ENCODE measurements at places on chromosomes 5 and 9.

DNA sequence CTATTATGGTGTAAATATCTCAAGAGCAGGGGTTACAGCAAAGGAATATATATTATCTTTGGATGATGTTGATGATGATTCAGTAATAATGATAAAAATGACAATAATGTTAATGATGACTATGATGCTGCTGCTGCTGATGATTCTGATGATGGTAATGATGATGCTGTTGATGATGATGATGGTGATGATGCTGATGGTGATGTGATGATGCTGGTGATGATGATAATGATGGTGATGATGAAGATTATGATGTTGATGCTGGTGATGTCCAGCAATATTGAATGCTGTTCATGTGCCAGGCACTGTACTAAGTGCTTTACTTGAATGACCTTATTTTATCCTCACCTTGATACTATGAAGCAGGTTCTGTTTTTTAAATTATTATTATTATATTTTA lies 226.0 kb upstream of the ANKH start:
- no peak for DNase-seq

GRCh38 chr5:33891788-33892619 lies at the start of gene ADAMTS12:
ADAMTS12 (minus strand) TSS chr5:33891990; CDS start chr5:33891856, 134 bp downstream.
- no peak for DNase-seq

DNA sequence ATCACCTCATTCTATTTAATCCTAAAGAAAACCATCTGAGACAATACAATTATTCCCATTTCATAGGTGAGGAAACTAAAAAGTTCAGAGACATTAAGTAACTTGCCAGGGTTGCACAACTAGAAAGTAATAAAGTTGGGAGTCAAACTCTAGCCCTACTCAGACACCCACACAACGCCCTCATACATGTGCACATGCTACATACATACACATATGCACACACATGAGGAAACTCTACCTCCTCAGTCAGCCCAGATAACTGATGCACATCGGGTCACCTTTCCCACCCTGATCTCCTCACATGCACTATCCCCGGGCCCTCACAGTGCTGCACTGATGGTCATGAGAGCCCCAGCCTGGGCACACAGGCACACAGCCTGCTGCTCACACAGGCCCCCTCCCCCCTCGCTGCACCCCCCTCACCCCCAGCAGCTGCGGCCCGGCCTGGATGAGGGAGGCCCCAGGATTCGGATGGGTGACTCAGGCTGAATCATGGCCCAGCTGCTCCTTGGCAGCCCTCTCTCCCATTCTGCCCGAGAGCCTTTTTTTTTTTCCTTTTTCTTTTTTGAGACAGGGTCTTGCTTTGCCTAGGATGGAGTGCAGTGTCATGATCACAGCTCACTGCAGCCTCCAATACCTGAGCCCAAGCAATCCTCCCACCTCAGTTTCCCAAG lies 5.0 kb upstream of the GPRIN1 start:
- no peak for DNase-seq

GRCh38 chr9:27460226-27461023 lies 63.7 kb upstream of the IFNK start:
- no peak for DNase-seq

GRCh38 chr9:4760122-4760521 lies 19.1 kb upstream of the AK3 start:
- no peak for DNase-seq

DNA sequence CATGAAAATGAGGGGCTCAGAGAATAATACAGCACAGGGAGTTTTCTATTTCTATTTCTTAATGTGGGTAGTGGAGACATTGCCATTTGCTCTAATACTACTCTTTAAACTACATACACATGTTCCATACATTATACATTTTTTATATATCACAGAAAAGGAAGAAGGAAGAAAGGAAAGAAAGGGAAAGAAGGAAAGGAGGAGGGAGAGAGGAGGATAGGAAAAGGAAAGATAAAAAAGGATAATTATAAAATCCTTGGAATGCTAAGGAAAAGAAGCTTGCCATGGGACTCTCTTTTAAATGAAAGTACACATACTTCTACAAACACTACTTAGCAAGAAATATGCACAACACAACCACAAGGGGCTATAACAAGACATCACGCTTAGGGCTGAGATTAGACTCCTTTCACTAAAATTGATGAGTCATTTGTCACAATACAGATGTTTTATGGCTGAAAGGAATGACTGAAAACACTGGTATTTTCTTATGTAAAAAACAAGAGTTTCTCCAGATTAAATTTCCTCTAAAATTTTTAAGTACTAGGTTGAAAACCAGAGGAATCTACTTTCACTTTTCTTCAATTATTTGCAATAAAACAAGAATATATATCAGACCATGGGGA lies 219.8 kb downstream of the ARL15 start:
- no peak for DNase-seq

DNA sequence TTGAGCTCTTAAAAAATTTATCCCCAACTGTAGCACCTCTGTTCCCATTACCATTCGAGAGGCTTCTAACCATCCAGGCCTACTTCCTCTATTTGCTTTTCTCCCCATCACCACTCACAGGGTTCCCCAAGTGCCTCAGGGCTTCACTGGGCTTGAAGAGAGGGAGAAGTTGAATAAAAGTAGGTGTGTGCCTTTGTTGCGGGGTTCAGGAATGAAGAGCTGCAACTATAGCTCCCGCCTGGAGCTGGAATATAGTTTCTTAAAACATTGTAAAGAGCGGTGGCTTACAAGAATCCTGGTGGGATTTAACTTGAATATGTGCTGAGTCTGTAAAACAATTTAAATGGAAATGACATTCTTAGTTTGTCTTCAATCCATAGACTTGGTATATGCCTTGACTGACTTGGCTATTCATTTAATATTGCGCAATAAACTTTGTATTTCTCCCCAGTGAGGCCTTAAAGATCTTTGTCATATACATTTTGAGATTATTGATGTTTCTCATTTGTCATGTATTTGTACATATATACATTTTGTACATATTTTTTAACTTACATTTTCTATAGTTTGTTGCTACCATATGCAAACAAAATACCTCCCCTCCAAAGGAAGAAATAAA lies 7.2 kb downstream of the ENTREP1 start:
- DNase-seq = no peak

GRCh38 chr9:99736291-99736690 lies 85.4 kb upstream of the NR4A3 start:
- no peak for DNase-seq

- no peak for DNase-seq
Measured at GRCh38 chr9:107932046-107932445, 442.5 kb upstream of the KLF4 start.

DNA sequence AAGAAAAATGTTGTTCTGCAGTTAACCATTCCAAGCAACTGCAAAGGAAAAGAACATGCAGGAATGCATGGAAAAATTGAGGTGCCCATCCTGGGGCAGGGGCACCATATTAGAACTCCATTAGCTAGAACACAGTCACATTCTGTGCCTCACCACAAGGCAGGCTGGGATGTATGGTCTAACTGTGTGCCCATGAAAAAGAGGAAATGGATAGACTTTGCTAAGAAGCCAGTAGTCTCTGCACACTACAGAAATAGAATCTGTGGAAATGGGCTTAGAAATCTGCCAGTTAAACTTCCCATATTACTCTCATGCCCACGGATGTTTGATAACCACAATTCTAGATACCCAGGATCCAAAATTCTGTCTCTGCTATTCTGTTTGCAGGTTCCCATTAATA lies 423.8 kb upstream of the SMARCA2 start:
- DNase-seq = no peak

GRCh38 chr9:133119103-133119845 lies 1.8 kb downstream of the RALGDS start:
- no peak for DNase-seq

- no peak for DNase-seq
Measured at GRCh38 chr9:104374711-104375110, 129.4 kb upstream of the OR13F1 start.

- no peak for DNase-seq
Measured at GRCh38 chr5:6379246-6379645, 899 bp upstream of the MED10 start.

- no peak for DNase-seq
Measured at GRCh38 chr5:83993803-83994202, 273.1 kb upstream of the HAPLN1 start.

DNA sequence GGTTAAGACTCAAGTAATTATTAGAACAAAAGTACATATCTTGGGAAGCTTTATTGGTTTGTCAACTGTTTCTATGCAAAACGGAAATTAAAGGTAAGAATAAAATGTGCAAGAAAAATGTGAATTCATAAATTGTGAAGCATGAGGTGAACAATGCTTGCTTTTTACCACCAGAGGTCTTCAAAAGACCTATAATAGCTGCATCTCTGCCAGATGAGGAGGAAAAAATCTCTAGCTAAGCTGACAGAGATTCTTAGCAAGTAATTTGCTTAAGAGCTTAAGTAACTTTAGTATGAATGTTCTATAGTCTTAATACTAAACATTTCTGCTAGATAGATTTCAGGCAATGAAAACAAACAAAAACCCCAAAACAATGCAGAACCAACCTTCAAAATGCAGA lies 54.1 kb downstream of the MRPS30 start:
- DNase-seq = no peak

- no peak for DNase-seq
Measured at GRCh38 chr5:111004291-111004690, 67.2 kb upstream of the TSLP start.

DNA sequence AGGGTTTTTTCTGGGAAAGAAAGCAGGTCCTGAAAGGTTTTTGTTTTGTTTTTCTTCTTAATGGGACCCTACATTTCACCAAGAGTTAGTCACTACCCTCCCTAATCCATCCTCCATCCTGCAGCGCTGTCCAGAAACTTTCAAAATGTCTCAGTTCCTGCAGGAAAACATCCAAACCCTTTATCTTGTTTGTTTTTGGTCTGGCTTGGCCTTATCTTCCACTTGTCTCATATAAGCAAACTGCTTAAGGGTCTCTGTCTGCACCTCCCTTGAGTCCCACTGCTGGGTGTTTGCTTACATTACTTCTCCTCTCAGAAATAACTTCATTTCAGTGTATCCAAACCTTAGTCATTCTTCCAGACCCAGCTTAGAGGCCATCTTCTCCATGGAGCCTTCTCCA lies 11.0 kb upstream of the TRAF1 start:
- DNase-seq = no peak
